ENCODE measurements at places on chromosomes 2 and 18.
A peak's percentile ranks its signal among the peaks of the same experiment; 100 is the strongest.

DNA sequence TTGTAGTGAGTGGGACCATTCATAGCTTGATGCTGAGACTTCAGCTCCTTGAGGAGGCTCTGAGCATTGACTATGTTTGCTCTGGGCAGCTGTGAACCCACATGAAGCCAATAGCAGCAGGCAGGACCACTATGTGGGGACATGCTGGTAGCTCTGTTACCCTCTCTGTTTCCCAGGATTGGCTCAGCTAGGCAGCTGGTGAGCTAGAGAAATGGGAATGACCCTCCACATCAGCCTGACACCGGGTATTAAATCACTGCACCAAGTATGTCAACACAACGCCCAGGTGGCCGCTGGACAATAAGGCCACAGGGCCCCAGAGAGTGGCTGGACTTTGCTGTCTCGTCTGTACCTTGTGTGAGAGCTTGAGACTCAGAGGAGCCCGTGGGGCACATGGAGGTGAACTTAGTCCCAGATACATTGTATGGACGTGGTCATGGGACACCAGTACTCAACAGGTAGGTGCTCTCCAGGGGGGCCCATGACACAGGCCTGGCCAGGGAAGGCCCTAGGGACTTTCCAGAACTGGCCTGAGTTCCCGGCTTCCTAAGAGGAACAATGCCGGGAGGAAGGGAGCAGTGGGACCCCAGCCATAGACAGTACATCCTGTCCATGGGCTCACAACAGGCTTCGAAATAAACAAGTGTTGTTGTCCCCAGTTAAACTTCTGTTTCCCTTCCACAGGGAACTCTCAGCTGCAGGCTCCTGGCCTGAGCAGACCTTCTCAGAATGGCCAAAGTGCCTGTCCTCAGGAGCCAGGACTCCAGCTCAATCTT, 35.2 kb downstream of the HS1BP3 start:
- DNase-seq = no peak

- peak; percentile 42 for DNase-seq
These were observed 24.1 kb downstream of the TRABD2A start for GRCh38 chr2:84856787-84857186.

- no peak for DNase-seq
These were observed 515.8 kb downstream of the GALR1 start for GRCh38 chr18:77765468-77765867.

GRCh38 chr2:167212014-167212648, 323.9 kb downstream of the XIRP2 start:
- no peak for DNase-seq

DNA sequence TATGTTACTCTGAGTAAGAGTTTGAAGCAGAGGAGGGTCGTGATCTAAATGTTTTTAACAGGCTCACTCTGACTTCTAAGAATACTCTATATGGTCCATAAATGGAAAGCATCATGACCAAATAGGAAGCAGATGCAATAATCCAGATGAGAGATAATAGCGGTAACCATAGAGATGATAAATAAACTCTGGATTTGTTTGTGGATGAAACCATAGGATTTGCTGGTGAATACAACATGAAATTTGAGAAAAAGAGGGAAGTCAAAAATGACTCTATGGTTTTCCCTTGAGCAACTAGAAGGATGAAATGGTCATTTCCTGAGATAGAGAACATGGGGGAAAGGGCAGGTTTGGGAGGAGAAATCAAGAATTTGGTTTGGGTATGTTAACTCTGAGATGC, 3.9 kb downstream of the HEATR5B start:
- no peak for DNase-seq

GRCh38 chr2:10245661-10246060, 57.0 kb upstream of the HPCAL1 start:
- no peak for DNase-seq

DNA sequence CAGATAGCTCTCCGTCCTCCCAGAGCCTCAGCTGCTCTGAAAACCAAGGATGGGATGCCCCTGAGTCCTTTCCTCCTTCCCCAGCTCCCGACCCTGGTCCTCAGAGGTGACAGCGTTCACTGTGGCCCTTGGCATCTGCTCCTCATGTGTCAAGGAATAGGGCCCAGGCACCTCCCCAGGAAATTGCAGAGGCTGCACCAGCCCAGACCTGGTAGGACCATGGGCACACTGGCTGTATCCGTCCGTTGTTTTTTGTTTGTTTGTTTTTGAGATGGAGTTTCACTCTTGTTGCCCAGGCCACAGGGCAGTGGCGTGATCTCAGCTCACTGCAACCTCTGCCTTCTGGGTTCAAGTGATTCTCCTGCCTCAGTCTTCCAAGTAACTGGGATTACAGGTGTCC, 37.5 kb upstream of the SLC66A3 start:
- no peak for DNase-seq

DNA sequence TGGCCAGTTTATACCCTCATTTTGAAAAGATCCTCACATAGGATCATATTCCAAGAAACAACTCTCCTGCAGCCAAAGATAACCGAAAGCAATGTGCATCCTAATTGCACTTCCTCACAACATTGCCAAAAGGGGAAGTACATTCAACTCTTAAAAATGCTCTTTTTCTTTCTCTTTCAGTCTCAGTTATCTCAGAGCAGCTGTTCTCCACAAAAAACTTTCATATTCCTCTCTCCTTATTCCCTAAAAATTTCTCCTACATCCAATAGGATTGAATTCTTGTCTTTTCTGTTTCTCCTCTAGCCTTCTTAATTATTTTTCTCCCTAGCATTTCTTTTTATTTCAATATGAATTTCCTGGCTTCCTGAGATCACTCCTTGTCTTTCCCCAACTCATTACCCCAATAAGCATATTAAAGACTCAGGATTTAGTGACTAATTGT, 7.4 kb upstream of the VRK2 start:
- no peak for DNase-seq

DNA sequence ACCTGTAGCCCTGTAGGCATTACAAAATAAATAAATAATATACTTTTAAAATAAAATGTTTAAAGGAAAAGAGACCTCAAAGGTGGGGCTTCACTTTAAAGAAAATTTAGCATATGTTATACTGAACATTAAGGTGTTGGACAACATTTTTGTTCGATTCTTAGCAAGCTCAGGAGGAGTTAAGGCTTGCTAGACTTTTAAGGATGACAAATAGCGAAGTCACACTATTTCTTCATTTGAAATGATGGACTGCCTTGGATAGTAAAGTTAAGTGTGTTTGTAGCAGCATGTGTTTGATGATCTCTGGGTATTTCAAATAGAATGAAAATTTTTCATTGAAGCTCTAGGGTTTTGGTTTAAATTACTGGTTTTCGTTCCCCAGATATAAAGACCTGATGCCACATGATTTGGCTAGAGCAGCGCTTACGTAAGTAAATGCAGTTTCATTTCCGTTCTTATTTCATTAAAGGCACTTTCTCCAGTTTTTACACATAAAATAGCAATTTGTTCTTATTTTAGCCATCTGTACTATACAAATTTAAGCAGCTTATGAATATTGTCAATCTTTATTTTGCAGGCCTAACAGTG, 24.9 kb downstream of the HADHB start:
- no peak for DNase-seq

GRCh38 chr2:222915092-222915957, 54.5 kb downstream of the ACSL3 start:
- DNase-seq = no peak

- DNase-seq = no peak
These were observed 260.7 kb upstream of the KLHL29 start for GRCh38 chr2:23124214-23124750.

DNA sequence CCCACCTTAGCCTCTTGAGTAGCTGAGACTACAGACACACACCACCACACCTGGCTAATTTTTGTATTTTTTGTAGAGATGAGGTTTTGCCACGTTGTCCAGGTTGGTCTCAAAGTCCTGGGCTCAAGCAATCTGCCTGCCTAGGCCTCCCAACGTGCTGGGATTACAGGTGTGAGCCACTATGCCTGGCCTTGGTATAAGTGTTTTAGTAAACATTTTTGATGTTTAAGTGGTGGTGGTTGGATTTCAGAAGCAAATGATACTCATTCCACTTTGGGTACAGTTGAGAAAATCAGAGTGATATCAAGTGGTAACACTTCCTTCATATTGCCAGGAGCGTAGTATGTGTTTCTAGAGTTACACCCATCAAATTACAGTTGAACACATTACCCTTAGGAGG, 25.4 kb downstream of the ACADL start:
- no peak for DNase-seq

GRCh38 chr18:36532394-36532793, 234.9 kb downstream of the FHOD3 start:
- no peak for DNase-seq

DNA sequence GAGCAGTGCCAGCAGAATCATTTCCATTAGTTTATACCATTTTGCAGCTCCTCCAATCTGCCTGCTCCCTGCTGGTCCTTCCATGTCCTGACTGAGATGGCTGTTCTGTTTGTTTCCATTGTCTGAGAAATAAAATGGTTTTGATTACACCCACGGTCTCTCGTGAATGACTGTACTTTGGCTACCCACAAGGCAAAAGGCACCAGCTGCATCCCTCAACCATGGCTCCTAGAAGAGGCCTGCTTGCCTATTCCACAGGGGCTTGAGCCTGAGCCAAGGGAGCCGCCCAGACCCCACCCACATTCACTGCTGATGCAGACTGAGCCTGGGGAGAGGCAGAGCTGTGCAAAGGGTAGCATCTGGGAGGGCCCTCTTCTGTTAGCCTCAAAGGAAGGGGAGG, 31.2 kb downstream of the MARCHF4 start:
- no peak for DNase-seq

DNA sequence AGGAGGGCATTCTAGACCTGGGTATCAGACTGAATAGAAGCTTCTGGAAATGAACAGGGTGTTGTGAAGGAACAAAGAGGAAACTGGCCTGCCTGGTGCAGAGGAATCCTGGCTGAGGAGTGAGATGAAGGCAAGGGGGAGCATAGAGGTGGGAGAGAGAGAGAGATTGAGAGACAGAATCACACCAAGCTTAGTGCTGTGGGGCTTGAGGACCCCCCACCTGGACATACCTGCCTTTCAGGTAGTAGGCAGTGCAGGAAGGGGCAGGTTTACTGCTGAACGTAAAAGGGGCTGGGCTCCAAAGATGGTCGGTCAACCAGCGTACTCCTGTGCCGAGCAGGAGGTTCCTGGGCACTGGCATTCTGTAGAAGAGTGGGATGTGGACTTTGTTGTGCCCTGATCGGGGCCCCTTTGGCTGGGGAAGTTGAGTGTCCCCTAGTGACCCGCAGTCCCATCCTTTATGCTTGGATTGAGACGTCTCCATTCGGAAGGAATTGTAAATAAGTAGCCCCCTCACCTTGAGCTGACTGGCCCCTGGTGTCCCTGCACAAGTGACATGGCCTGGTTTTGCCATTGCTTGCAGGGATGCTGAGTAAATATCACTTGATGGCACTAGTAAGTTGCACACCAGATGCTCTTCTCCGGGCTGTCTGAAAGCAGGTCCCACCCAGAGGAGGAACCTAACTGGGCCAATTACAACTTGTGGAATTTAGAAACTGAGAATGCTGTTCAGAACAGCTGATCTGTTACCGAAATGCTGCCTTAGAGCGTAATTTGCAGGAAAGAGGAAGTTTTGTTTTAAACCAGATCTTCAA, 1.4 kb downstream of the UBE2F start:
- DNase-seq = peak; percentile 38

DNA sequence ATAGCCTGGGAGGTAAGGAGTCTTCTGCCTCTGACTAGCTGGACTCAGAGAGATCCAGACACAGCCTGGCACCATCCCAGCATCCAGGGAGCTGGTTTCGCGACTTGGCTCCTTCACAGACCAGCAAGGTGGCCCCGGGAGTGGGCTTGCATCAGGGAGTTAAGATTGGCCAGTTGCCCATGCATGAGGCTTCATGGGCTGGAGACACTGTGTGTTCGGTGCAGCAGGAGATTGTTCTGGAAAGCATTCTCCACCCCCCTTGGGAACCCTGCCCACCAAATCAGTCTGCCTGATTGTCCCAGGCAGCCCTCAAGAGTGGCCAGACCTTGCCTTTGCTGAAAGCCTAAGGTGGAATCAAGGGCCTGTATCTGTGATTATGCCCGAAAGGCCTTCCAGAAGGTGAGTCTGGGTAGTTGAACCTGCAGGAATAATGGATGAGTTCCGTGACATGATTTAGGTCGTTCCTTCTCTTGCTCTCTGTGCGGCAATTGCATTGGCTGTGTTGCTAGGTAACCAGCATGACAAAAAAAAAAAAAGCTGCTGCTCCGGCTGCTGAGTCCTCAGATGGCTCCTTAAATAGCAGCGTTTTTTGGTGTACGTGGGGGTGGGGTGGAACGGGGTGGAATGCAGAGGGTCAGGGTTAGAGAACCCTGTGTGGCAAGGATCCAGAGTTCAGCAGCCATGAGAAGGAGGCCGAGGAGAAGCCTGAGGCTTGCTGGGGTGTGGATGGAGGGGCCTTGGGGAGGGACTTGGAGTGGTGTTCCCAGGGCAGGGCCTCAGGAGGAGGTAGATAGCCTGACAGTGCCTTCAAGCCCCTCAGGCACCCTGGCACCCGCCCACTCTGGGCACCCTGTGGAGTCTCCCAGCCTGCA, 93.0 kb upstream of the MCFD2 start:
- DNase-seq = no peak

DNA sequence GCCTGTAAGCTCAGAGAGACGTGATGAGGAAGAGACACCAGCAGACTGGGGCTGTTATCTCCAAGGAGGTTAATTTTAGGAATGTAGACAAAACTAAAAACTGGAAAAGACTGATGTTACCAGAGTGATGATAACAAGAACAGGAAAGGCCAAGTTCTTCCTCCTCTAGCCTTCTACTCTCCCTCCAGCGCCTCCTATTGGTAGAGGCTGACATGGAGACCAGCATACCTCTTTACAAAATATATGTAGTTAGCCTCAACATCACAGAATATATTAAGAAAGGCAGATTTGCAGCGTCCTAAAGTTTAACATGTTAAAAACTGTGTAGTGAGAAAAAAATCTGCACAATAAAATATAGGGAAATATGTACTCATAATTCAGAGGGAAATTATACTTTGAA, 66.0 kb downstream of the TCF4 start:
- no peak for DNase-seq

DNA sequence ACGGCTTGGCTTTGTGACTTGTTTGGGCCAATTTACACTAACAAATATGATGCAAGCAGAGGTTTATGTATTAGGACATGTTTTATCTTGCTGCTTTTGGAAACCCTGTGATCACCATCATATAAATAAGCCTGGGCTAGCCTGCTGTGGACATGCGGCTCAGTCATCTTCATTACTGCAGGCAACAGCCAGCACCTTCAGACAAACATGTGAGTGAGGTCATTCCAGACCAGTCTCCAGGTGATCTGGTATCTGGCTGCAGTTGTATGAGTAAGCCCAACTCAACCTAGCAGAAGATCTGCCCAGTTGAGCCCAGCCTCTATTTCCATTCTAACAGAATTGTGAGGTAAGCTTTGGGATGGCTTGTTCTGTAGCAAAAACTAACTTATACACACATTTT, 254.6 kb upstream of the ATP5MC3 start:
- DNase-seq = no peak

GRCh38 chr2:84297155-84297554, 161.9 kb downstream of the SUCLG1 start:
- no peak for DNase-seq

All from activated T-cell treated with anti-CD3 and anti-CD28 coated beads for 24 hours (primary cell).